NCI-H446 treated with DMSO at 0.1 percent for 48 hours (cell line): ENCODE measurements at places on chromosomes 2 and 18.

DNA sequence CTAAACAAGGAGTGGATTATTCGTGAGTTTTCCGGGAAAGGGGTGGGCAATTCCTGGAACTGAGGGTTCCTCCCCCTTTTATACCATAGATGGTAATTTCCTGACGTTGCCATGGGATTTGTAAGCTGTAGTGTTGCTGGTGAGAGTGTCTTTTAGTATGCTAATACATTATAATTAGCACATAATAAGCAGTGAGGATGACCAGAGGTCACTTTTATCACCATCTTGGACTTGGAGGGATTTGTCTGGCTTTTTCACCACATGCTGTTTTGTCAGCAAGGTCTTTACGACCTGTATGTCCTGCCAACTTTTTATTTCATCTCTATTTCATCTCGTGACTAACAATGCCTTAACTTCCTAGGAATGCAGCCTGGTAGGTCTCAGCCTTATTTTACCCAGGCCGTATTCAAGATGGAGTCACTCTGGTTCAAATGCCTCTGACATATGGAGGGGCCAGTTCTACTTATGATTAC, 124.8 kb upstream of the B3GNT2 start:
- DNase-seq, result no peak

DNA sequence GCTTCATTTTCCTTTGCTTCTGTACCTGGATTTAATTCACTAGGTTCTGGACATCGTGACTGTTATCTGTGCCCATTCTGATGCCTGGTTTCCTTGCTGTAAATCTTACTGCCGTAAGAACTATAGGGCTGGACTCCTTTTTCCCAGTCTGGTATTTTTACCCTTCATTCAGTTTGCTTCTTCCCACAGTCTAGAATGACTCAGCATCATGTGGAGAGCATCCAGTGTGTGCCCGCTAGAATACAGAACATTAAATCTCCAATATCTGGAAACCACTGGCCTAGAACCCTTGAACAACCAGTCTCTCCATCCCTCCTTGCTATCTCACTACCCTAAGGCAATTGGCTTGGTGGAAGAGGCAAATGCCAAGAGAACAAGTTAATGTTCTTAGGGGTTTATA, 1075.4 kb upstream of the ZEB2 start:
- DNase-seq, result no peak

- no peak for DNase-seq
These were observed 17.2 kb upstream of the TNP1 start for GRCh38 chr2:216877085-216877484.

GRCh38 chr2:28532399-28532798, 36.5 kb downstream of the PLB1 start:
- no peak for DNase-seq

GRCh38 chr2:57373530-57373929, 673.1 kb upstream of the VRK2 start:
- DNase-seq, result no peak

GRCh38 chr2:197604117-197604860, 71.1 kb downstream of the RFTN2 start:
- DNase-seq, result no peak

DNA sequence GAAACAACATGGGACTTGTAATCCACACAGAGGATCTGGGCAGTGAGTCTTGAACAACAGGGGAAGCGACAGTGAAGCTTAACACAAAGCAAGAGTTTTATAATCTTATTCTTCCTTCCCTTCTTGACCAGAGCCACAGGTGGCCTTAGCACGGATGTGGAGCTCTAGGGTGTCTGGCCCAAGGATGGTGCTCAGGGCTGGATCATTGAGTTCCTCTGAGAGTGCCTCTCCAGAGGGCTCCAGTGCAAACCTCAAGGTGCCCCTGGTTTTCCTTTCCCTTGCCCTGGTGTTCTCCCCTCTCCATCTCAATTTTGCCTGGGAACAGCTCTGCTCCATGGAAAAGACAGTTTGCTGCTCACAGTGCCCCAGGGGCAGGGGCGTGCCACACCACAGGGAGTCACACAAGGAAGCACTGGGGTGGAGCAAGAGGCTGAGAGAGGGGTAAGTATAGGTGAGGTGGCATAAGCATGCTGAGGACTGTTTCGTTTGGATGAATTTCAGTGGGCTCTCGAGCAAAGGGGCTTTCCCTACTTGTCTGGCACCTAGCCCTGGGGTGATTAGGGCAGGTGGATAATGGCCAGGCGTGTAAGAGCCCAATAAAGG, 88.6 kb upstream of the B3GNT7 start:
- DNase-seq, result no peak

DNA sequence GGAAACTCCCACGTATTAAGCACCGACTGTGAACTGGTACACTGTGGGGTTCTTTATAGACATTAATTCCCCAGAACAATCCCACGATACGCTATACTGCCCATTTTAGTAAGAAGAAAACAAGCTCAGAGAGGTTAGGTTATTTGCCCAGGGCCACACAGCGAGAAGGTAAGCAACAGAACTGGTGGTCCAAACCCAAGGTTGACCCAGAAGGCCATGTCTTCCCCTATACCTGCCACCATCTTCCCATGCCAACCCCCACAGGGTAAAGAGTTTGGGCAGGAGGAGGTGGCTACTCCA, 69.9 kb downstream of the MARCO start:
- no peak for DNase-seq
